Kidney (tissue), 22 donors: ENCODE measurements at places on chromosomes 3 and 15. TPM values are rescaled to one million over a fixed set of nuclear protein-coding genes. Genes with fewer than 3 reads are reported as not detected.

NR2E3 gene
- total RNA-seq: 0.19 TPM

DNA sequence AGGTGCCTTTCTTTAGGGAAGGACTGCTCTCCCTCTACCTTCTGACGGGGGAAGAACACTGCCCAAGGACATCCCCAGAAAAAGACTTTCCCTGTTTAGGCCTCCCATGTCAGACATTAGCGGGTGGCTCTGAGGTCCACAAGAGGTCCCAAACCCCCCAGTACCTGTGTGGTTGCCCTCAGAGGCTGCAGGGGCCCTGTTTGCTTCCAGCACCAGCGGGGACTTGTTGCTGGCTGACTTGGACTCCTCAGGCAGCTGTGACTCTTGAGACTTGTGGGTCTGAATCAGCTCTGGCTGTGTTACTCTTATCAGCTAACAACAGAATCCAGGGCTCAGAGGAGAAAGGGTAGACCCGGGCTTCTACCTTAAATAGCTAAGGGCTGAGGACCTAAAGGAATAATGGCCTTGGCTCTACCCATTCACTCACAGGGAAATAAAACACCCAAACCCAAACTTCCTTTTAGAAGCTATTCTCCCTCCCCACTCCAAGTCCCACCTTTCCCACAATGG lies 39.2 kb downstream of the SEMA3G start:
- DNase-seq: peak; percentile 20
- no peak overlapping the region for H3K27ac ChIP-seq
- peaks cover 10% of the 10 kb centered on the region for H3K4me1 ChIP-seq
- H3K36me3 ChIP-seq: peaks cover 43% of the 10 kb centered on the region

- no peak for DNase-seq
- no peak overlapping the region for H3K4me3 ChIP-seq
- no peaks in the 10 kb centered on the region for H3K36me3 ChIP-seq
- no peak overlapping the region for H3K27ac ChIP-seq
- no peaks in the 10 kb centered on the region for H3K27me3 ChIP-seq
These were observed 8.2 kb downstream of the GRAMD2A start for GRCh38 chr15:72189250-72189902.

SAMD7 gene
- total RNA-seq: not detected

- H3K4me3 ChIP-seq: no peak overlapping the region
- no peaks in the 10 kb centered on the region for H3K27me3 ChIP-seq
These were observed 292.3 kb downstream of the KBTBD8 start for GRCh38 chr3:67290438-67290837.

IL16 gene
- total RNA-seq: 19.9 TPM

- no peaks in the 10 kb centered on the region for H3K4me1 ChIP-seq
- no peak for DNase-seq
- no peak overlapping the region for H3K4me3 ChIP-seq
- H3K36me3 ChIP-seq: no peaks in the 10 kb centered on the region
These were observed 75.6 kb downstream of the RAD18 start for GRCh38 chr3:8887435-8888300.

DNA sequence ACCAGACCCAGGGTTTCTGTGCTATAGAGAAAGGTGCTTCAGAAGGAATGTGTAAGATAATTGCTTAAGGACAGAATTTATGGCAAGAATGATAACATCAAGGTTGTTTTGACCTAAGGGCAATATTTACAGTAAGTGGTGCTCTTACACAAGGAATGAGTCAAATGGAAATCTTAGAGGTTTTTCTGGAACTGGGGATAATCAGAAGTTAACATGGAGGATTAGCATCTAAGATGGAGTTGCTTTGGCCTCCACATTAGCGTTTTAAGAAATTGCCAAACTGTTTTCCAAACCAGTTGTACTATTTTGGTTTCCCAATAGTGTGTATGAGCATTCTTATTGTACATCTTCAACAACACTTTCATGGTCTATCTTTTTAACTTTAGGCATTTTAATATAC lies 3.1 kb downstream of the WDR93 start:
- no peaks in the 10 kb centered on the region for H3K27me3 ChIP-seq
- H3K27ac ChIP-seq: no peak overlapping the region
- no peaks in the 10 kb centered on the region for H3K4me1 ChIP-seq
- no peak for DNase-seq
- no peaks in the 10 kb centered on the region for H3K36me3 ChIP-seq

DNA sequence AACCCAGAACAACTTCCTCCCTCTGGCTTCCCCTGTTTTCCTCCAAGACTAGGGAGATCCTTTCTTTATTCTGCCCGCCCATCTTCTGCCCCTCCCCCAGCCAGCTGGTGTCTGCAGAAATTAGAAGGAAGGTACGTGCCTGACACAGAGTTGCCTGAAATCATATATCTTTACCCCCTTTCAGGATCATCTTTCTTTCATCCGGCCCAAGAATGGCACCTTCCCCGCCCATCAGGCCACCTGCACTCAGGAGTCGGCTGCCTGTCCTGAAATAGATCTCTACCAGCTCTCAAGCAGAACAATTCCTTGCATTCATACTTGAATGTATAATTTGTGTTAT lies 133.7 kb downstream of the VGLL4 start:
- peak; percentile 90 for DNase-seq
- no peaks in the 10 kb centered on the region for H3K27me3 ChIP-seq
- H3K27ac ChIP-seq: peak overlapping the region; percentile 39
- H3K4me1 ChIP-seq: peaks cover 3% of the 10 kb centered on the region
- H3K36me3 ChIP-seq: no peaks in the 10 kb centered on the region

- H3K4me1 ChIP-seq: no peaks in the 10 kb centered on the region
- no peak overlapping the region for H3K27ac ChIP-seq
- H3K36me3 ChIP-seq: no peaks in the 10 kb centered on the region
- no peaks in the 10 kb centered on the region for H3K27me3 ChIP-seq
- H3K4me3 ChIP-seq: no peak overlapping the region
These were observed 34.3 kb downstream of the ST6GAL1 start for GRCh38 chr3:186964616-186965015.

DNA sequence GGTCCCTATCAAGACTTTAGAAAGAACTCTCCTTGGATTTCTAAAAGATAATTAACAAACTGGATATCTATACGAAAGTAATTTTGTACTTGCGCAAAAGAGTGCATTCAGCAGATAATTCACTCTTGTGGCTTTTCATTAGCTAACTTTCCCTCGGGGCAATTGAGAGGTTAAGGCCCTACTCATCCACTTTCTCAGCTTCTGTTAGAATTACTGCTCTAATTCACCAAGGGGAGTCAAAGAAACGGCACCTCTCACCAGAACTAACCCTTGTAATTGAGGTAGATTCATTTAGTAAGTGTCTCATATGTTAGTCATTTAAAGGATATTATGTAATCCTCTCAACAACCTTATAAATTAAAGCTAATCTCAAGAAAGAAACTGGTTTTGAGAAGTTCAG lies 22.5 kb upstream of the MB21D2 start:
- H3K4me3 ChIP-seq: no peak overlapping the region
- H3K27me3 ChIP-seq: no peaks in the 10 kb centered on the region
- H3K36me3 ChIP-seq: no peaks in the 10 kb centered on the region
- no peak for DNase-seq
- no peak overlapping the region for H3K27ac ChIP-seq

DNA sequence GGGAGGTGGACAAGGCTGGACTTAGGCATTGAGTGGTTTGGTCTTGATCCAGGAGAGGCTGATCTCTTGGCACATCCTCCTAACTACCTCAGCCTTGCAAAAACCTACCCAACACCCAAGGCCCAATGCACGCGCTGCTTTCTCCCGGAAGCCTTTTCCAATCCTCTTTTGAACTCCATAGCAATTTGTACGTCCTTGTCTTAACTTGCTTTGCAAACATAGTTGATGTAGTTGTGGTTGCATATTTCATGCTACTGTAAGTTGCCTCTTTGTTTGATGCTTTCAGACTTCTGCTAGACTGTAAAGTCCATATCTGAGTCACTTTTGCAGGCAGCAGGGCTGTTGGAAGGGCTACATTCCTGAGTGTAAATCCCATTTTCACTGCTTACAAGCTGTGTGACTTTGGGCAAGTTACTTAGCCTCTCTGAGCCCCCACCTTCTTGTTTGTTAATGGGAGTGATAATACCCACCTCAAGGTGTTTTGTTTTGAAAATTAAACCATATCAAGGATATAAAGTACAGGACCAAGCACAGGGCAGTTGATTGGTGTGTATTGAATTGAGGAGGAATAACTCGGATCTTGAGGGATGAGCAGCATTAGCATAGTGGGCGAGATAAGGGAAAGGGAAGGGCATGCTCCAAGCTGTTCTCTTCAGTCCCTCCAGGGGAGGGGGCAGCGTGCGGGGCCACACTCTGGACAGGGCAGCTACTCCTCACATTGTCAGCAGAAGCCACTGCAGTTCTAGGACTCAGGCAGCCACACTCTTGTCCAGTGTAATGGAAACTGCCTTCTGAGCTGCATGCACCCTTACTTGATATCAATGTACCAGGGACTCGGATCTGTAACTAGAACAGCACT lies 28.8 kb downstream of the SIAH2 start:
- no peak overlapping the region for H3K4me3 ChIP-seq
- H3K27me3 ChIP-seq: no peaks in the 10 kb centered on the region
- no peak for DNase-seq
- peaks cover 18% of the 10 kb centered on the region for H3K4me1 ChIP-seq
- H3K36me3 ChIP-seq: no peaks in the 10 kb centered on the region

- H3K4me3 ChIP-seq: no peak overlapping the region
- DNase-seq: no peak
- H3K4me1 ChIP-seq: no peaks in the 10 kb centered on the region
- H3K27ac ChIP-seq: no peak overlapping the region
- H3K27me3 ChIP-seq: no peaks in the 10 kb centered on the region
These were observed 278.1 kb upstream of the KCNMB2 start for GRCh38 chr3:178258121-178258520.

ITIH3 gene
- 2.3 TPM for total RNA-seq

DNA sequence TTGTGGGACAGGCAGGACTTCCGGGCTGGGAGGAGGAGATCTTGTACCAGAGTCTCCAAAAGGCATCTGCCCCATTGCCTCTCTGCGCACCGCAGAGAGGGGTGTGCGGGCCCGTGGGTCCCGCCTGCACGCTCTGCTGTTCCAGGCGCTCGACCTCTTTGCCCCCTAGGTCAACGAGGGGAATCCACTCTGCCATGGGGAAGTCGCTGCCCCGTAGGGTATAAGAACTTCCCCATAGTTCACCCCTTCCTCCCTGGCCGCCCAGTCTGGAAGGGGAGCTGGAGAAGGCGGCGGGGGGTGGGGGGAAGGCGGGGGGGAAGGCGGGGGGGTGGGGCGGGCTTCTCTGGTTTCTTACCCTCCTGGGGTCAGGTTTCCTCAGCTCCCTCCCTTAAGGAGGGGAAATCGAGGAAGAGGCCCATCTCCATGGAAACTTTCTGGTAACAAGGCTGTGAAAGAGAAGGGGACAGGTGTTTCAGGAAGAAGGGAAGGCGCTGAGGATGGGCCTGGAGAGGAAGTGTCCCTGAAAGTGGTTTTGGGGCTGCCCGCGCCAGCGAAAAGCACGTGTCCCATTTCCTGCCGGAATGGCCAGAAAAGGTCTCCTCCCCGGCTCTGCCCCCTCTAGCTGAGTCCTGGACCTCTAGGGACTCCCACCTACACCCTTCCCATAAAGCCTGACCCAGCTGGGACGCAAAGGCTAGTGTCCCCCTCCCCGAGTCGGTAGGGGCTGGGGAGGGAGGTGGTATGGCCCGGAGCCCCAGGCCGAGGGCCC lies 27.5 kb downstream of the NR1I2 start:
- no peak overlapping the region for H3K27ac ChIP-seq
- no peaks in the 10 kb centered on the region for H3K4me1 ChIP-seq
- no peaks in the 10 kb centered on the region for H3K36me3 ChIP-seq
- no peaks in the 10 kb centered on the region for H3K27me3 ChIP-seq
- DNase-seq: no peak

TBC1D5 gene
- total RNA-seq: 77.7 TPM

CYP1A1 gene
- 0.13 TPM for total RNA-seq

DNA sequence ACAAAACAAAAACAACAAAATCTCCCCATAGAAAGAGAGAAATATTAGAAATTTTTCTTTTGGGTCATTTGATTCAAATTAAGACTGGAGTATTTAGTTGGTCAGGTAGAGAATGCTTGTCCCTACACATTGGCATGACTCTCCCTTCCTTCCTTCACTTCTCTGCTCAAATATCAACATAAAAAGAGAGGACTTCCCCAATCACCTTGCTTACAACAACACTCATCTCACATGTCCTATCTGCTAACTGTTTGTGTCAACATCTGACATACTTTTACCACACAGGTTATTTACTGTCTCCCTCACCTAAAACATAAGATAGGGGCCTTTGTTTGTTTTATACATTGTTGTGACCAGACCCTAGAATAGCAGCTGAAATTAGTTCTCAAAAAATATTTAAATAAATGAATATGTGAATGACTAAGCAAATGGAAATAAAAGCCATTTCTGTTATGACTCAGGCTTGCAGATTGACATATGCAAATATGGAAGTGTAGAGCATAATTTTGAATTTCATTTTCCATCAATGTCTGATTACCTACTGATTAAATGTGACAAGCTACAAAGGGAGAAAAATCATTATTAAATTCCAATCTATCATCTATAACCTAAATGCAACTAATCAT lies 304.8 kb downstream of the CTNNB1 start:
- no peaks in the 10 kb centered on the region for H3K36me3 ChIP-seq
- H3K4me3 ChIP-seq: no peak overlapping the region
- no peak overlapping the region for H3K27ac ChIP-seq
- no peaks in the 10 kb centered on the region for H3K4me1 ChIP-seq

DNA sequence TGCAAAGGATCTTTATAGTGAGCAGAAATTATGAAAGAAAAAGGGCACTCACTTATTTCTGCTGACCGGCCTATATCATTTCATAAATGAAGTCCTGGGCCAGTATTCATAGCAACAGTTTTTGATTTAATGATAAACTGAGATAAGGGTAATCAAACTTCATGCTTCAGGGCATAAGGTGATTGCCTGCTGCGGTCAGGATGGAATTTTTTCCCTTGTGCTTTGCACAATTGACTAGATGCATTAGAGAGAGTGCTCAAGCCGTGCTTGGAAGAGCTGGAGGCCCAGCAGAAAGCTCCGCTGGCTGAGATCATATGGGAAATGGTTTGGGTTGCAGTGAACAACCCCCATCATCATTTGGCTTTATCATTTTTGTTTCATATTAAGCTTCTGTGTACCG lies 10.4 kb downstream of the SEMA6D start:
- H3K27me3 ChIP-seq: no peaks in the 10 kb centered on the region
- H3K4me3 ChIP-seq: no peak overlapping the region
- no peak overlapping the region for H3K27ac ChIP-seq
- no peaks in the 10 kb centered on the region for H3K36me3 ChIP-seq
- DNase-seq: no peak
- peaks cover 2% of the 10 kb centered on the region for H3K4me1 ChIP-seq

GRCh38 chr3:161314836-161315395 lies 56.4 kb downstream of the SPTSSB start:
- H3K27me3 ChIP-seq: no peaks in the 10 kb centered on the region
- no peak overlapping the region for H3K4me3 ChIP-seq
- H3K27ac ChIP-seq: no peak overlapping the region
- H3K36me3 ChIP-seq: no peaks in the 10 kb centered on the region

PLAAT1 gene
- 0.72 TPM for total RNA-seq

DNA sequence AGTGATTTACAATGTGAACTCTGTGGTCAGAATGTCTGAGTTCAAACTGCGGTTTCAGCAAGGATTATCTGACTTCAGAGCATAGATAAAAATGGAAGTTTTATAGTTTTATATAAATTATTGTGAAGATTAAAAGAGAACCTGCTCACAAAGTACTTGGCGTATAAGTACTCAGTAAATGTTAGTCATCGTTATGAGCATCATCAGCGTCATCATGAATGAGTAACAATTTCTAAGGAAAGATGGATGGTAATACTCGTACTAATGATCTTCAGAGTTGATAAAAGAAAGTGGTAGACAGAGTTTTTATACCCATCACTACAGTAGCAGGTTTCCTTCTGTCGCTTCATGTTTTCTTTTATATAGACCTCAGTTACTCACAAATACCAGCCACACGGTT lies 341.8 kb downstream of the RAP2B start:
- no peak overlapping the region for H3K4me3 ChIP-seq
- H3K36me3 ChIP-seq: no peaks in the 10 kb centered on the region
- DNase-seq: no peak
- H3K4me1 ChIP-seq: no peaks in the 10 kb centered on the region
- no peaks in the 10 kb centered on the region for H3K27me3 ChIP-seq
